ENCODE measurements at places on chromosomes 16 and 17.

- no peak for DNase-seq
These were observed 411 bp downstream of the GGT6 start for GRCh38 chr17:4559966-4560365.

- DNase-seq = no peak
These were observed 138.0 kb upstream of the CPHXL start for GRCh38 chr16:75864243-75864642.

GRCh38 chr17:80316431-80316830 is 55.8 kb downstream of the RNF213 start:
- no peak for DNase-seq

DNA sequence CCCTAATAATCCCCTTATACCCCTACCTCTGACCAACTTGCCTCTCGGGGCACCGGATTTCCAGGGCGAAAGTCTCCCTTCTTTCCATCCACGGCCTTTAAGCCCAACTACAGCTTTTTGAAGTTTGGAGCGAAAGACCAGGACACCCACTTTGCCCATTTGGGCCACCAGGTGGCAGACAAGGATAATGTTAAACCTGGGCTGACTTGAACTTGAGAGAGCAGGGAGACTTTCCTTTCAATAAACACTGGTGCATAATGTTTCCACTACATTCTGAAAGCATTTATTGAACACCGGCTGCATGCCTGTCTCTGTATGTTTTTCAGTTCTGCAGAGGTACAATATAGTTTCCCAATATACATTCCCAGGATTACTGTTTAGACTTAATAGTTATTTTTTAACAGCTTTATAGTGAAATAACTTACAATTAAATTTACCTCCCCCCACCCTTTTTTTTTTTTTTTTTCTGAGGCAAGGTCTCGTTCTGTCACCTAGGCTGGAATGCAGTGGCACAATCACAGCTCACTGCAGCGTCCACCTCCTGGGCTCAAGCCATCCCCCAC is 6.9 kb upstream of the CES3 start:
- peak; percentile 59 for DNase-seq

DNA sequence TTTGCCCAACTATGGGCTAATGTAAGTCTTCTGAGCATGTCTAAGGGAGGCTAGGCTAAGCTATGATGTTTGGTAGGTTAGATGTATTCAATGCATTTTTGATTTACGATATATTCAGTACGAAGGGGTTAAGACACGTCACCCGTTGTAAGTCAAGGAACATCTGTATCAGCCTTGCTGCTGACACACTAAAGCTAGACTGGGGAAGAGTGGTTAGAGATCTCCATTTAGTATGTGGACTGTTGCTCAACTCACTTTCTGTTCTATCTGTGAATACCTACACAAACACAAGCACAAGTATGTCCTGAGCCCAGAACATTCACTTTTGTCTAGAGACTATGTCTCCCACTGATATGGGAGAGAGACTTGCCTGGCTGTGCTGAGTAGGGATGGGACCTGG is 71.5 kb downstream of the VMP1 start:
- DNase-seq = no peak

- no peak for DNase-seq
These were observed 1376.4 kb upstream of the GOT2 start for GRCh38 chr16:60110531-60110930.

GRCh38 chr16:80993307-80993706 is 13.4 kb downstream of the CMC2 start:
- DNase-seq = no peak

DNA sequence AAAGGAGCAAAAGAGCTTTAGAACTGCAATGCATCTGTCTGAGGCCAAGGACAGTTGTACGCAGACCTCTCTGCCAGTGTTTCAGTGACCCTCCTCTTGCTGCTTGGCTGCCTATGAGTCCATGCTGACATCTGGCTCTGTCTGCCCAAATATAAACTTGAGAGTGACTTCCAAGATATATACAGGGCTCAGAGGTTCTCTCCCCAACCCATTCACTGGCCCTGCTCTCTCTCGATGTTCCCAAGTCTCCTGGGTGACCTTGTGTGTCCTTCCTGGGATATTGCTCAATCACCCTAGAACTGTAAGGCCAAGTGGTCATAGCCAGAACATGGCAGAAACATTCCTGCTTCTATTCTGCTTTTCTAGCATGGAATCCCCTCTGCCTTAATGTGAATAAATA is 716.3 kb downstream of the WWOX start:
- DNase-seq = no peak

- no peak for DNase-seq
These were observed 93.4 kb upstream of the TNRC6A start for GRCh38 chr16:24635900-24636610.

DNA sequence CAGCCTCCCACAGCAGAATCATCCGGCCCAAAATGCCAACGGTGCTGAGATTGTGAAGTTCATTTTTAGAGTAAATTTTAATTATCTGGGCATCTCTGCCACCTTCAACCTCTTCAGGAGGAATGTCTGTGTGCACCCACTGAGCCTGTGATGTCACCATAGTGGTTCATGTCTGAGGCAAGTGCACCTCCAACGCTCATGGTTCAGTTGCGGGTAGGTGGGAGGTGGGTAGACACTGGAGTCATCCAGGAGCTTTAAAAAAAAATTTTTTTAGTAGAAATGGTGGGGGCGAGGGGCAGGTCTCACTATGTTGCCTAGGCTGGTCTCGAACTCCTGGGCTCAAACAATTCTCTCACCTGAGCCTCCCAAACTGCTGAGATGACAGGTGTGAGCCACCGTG is 1.9 kb downstream of the FLYWCH1 start:
- no peak for DNase-seq

DNA sequence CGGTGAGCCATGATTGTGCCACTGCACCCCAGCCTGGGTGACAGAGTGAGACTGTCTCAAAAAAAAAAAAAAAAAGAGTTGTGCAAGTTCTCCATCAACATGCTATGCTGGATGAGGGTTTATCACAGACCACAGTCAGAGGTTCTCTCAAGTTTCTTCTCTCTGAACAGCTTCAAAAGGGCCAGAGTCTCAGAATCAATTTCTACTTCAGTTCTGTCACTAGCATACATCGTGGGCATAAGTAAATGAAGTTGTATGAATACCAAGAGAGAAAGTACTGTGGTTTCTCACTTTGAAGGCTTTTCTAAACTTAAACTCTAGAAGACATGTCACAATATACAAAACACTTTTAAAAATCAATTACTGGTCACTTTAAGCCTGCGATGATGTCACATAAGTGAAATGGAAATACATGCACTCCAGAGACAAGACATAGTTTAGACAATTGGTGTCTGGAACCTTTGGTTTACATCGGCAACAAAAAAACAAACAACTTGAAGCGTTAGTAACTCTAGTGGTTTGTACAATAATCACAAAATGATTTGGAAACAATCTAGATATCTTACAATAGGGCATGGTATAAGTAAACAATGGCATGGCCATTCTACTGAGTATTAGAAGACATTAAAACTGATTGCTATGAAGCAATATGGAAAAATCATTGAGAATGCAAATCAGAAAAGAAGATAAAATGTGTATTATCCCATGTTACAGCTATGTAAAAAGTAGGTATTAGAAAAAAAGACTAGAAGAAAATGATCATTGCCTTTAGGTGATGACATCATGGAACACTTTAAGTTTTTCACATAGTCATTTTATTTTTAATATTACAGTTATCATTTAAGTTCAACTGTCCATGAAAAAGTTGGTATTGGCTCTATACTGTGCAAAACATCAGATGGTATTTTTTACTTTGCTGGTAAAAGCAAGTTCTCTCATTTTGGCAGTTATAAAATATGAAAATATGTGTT is 232.3 kb downstream of the ZFHX3 start:
- no peak for DNase-seq

GRCh38 chr17:3557768-3558583 is at the start of gene TRPV3:
TRPV3 (minus strand) TSS chr17:3557812; CDS start chr17:3554850, 2,962 bp downstream.
- DNase-seq = no peak

GRCh38 chr17:4490109-4490591 is 8.5 kb upstream of the SPNS2 start:
- DNase-seq = no peak

GRCh38 chr17:851924-852323 is 69.8 kb downstream of the MRM3 start:
- DNase-seq = no peak

GRCh38 chr16:1149101-1149636 is 3.7 kb upstream of the CACNA1H start:
- no peak for DNase-seq

DNA sequence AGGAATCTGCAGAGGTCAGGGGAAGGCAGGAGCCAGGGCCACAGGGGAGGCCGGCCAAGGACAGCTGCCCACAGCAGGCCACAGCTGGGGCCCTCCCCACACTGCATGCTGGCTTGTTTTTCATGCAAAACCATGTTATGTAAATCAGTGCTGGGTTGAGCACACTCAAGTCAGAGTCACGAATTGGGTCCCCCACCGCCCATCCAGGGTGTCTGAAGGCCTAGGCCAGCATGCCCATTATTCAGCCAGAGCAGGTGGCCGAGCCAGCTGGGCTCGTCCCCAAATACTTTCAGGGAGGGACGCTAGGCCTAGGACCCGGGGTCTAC is 51.2 kb upstream of the TOB1 start:
- DNase-seq = no peak

GRCh38 chr17:68013385-68013784 is 17.1 kb upstream of the C17orf58 start:
- no peak for DNase-seq

- no peak for DNase-seq
These were observed 10.3 kb downstream of the ANKRD13B start for GRCh38 chr17:29603109-29603674.

- DNase-seq = no peak
These were observed 11.4 kb downstream of the C16orf95 start for GRCh38 chr16:87305505-87306391.

- DNase-seq = no peak
These were observed 11.9 kb downstream of the PIEZO1 start for GRCh38 chr16:88772871-88773811.

DNA sequence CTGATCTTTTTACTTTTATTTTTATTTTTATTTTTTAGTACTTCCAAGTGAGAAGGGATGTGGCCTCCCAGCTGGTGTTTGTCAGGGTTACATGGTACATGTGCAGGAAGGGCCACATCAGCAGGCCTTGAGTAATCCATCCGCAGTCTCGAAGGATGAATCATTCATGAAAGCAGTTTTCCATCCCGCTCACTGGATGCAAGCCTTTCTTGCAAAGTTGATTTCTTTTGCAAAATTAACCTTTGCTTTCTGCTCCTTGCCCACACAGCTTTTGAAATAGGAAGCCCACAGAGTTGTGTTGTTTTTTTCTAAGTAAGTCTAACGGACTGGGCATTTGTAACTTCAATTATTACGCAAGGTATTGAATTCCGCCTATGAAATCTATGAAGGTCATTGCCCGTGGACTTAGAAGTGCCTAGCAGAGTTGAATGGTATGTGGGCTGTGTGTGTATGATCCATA is 157.4 kb downstream of the PRKCA start:
- DNase-seq = no peak

- no peak for DNase-seq
These were observed 184.9 kb downstream of the SEC14L1 start for GRCh38 chr17:77325577-77326075.

GRCh38 chr16:57266531-57267260 is 17.8 kb downstream of the PLLP start:
- no peak for DNase-seq

DNA sequence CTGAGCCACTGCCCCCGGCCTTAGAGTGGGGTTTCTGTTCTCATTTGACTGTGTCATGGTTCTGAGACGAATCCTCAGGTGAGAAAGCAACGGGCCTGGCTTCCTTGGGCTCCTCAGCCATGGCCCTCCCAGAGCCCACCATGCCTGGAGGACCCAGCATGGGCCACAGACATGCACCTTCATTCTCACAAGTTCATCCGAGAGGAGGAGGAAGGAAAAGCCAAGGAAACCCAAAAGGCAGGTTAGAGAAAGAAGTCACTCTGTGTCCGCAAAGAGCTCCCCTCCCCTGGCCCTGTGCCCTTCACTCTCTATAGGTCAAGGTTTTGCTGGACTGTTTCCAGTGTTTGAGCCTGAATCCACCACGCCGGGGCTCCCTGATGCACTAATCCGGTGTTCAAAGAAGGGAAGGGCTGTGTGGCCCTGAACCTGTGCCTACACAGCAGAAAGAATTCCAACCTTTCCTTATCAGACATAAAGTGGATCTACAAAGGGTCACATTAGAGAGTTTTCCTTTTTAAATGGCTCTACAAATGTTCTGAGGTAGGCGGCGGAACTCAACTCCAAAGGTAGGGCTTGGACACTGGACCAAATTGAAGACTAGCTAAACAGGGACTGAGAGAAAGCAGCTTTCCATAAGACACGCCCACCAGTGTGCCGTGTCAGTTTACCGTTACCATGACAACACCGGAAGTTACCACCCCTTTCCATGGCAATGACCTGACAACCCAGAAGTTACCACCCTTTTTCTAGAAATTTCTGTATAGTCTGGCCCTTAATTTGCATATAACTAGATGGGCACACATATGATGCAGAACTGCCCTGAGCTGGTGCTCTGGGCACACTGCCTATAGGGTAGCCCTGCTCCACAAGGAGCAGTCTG is 15.9 kb upstream of the PECAM1 start:
- no peak for DNase-seq

DNA sequence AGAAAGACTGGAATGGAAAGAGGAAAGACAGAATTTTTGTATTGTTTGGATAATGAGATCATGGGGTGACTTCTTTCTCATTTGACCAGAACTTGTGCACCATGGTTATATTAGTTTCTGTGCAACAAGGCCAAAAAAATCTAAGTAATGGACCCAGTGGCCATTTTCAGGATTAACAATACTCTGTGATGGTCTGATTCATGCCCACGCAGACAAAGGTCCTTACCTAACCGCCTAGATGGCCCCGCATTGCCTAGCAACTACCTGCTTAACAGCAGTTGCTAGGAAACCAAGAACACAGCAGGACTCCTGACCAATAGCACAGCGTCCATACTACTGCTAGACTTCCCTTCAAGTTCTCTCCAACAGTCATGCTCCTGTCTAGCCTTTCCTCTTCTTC is 22.4 kb downstream of the MIS12 start:
- DNase-seq = no peak
